ENCODE measurements at places on chromosomes 7 and 10.

GRCh38 chr7:143415742-143416397 lies 7.2 kb upstream of the EPHA1 start:
- no peak for DNase-seq

- DNase-seq = no peak
Measured at GRCh38 chr10:131451407-131452015, 140.0 kb upstream of the TCERG1L start.

GRCh38 chr10:7239312-7239985 lies 171.4 kb downstream of the SFMBT2 start:
- no peak for DNase-seq

DNA sequence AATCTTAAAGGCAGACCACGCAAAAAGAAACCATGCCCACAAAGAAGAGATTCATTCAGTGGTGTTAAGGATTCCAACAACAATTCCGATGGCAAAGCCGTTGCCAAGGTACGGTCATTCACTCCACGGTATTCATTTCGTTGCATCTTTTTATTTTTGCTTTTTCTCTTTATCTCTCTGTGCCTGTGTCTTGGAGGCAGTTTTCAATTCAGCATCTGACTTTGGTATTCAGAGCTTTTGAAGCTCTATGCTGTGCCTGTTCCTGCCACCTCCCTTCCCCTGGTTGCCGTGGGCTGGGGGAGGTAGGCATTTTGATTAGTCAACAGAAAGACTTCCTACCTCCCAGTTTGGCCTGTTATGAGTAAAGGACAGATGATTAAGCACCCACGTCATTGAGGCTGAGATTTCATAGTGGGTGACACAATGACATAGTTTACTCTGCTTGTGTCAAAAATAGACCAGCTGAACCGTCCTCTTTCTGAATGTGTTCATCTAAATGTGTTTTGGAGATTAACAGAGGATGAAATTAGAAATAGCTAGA lies 149.5 kb downstream of the ARID5B start:
- peak; percentile 22 for DNase-seq

DNA sequence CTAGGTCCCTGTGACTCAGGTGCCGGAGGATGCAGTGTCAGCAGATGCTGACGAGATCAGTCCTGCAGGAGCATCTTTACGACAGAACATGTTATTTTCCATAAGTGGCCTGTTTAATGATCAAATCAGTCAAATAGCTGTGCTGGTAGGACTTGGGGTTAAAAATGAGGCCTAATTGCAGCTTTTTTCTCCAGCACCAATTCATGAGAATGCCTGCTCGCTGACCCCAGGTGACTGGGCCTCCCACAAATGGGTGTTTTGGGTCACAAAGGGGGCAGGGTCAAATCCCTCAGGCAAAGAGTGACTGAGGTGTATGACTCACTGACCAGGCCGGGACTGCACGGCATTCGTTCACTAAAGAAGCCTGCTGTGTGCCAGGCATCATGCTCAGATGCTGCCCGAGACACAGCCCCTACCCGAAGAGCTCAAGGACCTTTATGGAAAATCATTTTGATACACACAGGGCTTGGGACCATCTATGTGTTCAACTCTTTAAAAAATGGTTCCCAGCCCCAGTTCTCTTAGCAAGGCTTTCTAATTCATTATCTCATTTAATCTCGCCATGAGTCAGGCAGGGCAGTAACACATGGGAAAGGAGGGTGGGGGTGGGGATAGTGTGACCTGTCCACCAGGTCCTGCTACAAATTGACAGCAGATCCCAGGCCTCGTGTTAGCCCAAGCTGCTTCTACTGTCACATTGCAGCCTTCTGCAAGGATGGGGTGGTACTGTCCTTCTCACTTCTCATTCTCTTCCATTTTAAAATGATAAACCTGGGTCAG lies 21.1 kb downstream of the ZNF775 start:
- no peak for DNase-seq

DNA sequence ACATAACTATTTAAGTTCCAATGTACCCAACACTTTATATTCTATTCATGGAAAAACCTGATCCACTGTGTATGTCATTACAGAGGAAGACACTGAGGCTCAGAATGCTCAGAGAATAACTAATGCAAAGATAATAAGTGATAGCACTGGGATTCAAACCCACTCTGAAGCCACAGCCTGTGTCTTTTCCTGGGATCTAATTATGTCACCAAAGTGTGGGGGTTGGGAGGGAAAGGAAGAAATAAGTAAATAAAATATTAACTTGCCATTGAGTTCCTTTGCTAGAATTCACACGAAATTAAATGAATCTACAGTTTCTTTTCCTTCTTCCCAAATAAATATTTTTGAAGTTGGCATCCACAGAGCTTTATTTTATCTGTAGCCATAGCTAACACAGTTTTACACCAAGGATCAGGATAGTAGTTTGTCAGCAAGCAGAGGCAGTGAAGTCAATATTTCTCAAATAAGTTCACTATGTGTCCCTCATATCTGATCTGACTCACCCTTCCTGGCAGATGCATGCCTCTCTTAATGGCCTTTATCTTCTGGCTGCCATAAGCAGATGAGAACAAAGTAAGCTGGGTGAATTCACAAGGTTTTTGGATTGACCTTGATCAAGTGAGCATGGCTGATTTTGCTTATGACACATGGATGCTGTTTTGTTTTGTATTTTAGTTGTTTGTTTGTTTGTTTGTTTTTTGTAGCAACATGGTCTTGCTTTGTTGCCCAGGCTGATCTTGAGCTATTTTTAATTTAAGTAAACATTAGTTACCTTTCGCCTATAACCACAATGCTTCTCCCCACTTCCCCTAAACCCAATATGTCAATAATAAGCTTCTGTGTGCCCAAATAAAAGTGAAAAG lies 6.3 kb downstream of the RAPGEF5 start:
- DNase-seq = no peak

DNA sequence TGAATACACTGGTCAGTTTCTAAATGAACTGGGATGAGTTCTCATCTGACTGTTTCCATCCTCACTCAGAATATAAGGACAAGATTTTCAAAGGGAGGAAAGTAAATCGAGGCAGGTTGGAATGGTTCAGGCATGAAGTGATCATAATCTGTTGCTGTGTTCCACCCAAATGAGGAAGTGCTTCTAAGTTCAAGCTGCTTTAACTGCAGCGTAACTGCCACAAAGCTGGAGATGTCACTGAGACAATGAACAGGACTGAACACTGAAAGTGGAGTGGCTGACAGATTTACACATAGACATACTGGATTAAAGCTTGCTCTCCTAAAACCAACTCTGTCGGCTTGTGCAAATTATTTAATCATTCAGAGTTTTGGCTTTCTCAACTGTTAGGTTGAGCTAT lies 66.6 kb downstream of the GPR37 start:
- DNase-seq = no peak

- no peak for DNase-seq
Measured at GRCh38 chr10:130179640-130180039, 43.4 kb downstream of the GLRX3 start.
